ENCODE measurements at places on chromosomes 13 and 19. TPM values are rescaled to one million over a fixed set of nuclear protein-coding genes. Genes with fewer than 3 reads are reported as not detected.

DNA sequence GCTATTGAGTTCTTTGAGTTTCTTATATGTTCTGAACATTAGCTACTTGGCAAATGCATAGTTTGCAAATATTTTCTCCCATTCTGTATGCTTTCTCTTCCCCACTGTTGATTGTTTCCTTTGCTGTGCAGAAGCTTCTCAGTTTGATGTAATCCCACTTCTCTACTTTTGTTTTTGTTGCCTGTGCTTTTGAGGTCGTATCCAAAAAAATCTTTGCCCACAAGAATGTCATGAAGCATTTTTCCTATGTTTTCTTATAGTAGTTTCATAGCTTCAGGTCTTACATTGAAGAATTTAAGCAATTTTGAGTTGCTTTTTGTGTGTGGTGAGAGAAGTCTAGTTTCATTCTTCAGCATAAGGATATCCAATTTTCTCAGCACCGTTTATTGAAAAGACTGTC, 536.7 kb upstream of the ARGLU1 start:
- no peak for ATAC-seq

- no peak for ATAC-seq
Observed at GRCh38 chr13:30708541-30708940, 26.8 kb upstream of the ALOX5AP start.

DNA sequence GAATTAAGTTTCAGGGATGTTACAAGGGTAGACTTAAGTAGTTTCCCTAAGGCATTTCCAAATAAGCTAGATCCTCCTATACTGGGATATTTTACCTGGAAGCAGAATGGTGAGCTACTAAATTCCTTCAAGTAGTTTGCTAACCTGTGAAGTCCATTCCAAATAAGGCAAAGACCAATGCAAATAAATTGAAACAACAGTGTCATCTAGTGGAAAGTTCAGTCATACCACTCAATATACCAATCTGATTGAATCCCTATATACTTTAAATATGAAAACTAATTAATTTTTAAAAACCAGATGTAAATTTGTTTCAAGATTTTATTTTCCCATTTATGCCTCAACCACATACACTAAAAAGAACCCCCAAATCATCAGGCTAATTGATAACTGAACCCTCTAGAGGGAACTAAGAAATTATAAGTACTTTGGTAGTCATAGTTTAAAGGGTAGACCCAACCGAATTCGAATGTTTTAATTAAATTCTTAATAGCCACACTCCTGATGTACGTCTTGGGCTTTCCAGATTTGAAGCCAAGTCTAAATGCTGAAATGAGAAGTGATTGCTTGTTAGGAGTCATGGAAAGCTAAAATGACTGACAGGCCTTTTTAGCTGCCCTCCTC, 223.7 kb downstream of the TBC1D4 start:
- peak; percentile 59 for ATAC-seq

The FFAR3 gene
- not detected for total RNA-seq

- no peak for ATAC-seq
Observed at GRCh38 chr13:22210134-22210930, 539.5 kb downstream of the FGF9 start.

The NR1H2 gene
- total RNA-seq, result 54.6 TPM

GRCh38 chr13:113622791-113623490, 35.1 kb downstream of the ATP4B start:
- ATAC-seq, result no peak

The RFPL4AL1 gene
- total RNA-seq, result not detected

The KLHL1 gene
- total RNA-seq, result 3.2 TPM

The PODNL1 gene
- 1.1 TPM for total RNA-seq

DNA sequence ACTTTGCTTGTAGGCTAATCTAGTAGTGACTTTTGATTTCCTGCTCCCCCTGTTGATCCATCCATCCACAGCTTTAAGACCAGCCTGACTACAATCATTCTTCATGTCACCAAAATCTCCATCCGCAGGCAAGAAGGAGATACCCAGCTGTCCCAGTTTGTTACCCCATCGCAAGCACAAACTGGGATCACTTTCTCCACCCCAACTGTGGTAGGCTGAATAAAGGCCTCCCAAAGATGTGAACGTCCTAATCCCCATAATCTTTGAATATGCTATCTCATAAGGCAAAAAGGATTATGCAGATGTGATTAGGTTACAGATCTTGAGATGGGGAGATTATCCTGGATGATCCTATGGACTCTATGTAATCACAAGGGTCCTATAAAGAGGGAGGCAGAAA, 202.0 kb downstream of the ENOX1 start:
- ATAC-seq, result no peak

DNA sequence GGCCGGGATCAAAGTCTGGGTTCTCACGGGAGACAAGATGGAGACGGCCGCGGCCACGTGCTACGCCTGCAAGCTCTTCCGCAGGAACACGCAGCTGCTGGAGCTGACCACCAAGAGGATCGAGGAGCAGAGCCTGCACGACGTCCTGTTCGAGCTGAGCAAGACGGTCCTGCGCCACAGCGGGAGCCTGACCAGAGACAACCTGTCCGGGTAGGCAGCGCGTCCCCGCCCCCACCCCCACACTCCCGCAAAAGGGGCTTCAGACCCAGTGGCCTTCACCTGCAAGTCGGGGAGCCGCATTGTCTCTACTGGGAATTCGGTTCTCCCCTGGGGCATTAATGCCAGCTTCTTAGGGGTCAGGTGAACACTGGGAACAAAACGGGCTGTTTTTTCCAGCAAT, 114.7 kb upstream of the MCF2L start:
- ATAC-seq, result no peak

DNA sequence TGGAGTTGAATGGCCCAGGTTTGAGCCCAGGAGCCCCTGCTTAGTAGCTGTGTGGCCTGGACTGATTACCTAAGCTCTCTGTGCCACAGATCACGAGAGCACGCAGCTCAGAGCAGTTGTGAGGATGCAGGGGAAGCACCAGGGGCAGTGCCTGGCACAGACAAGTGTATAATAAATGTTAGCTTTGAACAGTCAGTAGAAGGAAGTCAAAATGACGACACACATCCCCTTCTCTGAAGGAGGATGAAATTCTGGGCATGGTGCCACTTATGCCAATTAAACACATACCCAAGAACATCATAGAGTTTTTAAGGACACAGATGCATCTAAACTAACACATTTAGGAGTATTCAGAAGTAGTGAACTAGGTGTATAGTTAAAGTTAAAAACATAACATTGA, 24.9 kb upstream of the SIGLEC11 start:
- ATAC-seq, result no peak

The CTXN1 gene
- 10.2 TPM for total RNA-seq

GRCh38 chr13:58379221-58379620, 747.7 kb downstream of the PCDH17 start:
- no peak for ATAC-seq

DNA sequence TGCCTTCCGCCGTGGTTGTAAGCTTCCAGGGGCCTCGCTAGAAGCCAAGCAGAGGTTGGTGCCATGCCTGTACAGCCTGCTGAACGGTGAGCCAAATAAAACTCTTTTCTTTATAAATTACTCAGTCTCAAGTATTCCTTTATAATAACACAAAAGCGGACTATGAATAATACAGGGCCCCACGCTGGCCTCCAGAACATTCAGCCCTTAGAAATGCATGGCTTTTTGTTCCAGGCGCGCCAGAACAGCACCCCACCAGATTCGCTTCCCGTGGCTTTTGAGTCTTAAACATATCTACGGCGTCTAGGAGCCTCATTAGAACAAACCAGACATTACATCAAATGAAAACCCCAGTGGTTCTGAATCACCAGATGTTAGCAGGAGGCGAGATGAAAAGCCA, 75.1 kb downstream of the SLC15A1 start:
- no peak for ATAC-seq

GRCh38 chr19:55623130-55623529, 1.2 kb downstream of the ZNF784 start:
- no peak for ATAC-seq

DNA sequence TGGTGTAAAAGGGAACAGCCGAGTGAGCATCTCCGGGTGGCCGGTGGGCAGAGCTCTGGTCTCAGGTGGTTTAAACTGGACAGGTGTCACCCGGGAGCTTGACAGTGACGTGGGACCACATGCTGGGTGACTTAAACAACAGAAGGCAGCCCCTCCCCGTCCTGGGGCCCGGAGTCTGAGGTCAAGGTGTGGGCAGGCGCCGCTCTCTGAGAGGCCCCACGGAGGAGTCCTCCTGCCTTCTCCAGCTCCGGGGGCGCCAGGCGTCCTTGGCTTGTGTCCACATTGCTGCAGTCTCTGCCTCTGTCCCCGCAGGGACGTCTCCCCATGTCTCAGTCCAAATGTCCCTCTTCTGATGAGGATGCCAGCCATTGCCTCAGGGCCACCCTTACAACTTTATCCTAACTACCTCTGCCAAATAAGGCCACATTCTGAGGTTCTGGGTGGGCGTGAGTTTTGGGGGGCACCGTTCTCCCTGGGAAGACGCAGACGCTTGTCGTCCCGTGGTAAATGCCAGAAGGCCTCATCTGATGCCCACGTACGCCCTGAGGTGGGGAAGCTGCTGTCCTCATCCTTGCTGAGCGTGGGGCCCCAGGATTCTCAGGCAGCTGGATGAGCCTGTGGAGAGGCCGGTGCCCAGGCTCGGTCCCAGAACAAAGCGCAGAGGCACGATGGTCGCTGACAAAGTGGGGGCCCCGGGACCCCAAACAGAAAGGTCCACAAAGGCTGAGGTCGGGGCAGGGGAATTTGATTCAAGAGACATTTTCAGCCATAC, 12.9 kb downstream of the GZMM start:
- no peak for ATAC-seq

DNA sequence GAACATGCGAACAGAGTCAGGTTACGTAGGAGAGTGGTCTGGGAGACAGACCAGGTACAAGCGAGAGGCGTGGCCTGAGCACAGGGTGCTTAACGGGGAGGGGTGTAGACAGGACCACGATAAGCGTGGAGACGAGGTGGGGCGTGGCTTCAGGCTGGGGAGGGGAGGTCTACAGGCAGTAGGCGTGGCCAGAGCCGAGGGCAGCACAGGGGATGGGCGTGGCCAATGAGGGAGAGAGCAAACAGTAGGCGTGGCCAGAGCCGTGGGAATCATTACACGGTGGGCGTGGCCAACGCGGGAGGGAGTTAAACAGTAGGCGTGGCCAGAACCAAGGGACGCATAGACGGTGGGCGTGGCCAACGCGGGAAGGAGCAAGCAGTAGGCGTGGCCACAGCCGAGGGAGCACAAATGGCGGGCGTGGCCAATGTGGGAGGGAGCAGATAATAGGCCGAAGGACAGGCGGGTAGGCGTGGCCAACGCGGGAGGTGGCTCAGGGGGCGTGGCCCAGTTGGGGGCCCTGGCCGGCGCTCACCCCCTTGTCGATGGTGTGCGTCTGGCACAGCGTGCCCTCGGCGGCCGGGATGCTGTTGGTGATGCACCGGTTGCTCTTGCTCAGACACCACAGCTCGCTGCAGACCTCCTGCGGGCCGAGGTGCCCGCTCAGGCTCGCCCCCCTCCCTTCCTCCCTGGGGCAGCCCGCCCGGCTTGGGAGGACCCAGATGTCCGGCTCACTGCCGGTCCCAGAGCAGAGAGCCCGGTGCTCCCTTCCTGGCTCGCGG, 15.2 kb upstream of the MYO1F start:
- ATAC-seq, result peak; percentile 89

The ISYNA1 gene
- total RNA-seq, result 7.2 TPM

DNA sequence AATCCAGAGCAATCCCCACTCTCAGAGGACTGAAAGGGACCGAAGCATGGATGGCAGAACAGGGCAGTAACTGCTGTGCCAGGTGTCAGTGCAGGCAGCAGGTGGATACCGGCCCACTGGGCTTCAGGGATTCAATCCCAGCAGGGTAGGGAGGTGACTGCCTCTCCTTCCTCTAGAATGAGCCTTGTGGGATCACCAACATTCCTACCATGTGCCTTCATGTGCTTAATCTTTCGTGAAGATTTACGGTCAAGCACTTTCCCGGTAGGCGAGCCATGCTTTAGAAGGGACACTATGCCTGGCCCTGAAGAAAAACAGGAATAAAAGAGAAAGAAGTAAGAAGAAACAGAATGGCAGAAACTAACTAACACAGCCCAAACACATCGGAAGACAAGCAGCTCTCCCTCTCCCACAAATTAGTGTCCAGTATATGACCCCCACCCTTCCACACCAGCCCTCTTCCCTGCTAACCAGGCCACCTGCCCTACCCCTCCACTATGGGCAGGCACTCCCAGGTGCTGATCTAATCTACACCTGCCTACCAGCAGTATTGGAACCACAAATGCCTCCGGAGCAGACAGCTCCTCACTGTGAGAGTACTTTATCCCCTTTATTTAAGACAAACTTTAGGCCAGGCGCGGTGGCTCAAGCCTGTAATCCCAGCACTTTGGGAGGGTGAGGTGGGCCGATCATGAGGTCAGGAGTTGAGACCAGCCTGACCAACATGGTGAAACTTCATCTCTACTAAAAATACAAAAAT, 162.5 kb downstream of the NUFIP1 start:
- no peak for ATAC-seq

GRCh38 chr13:109687559-109688448, 98.6 kb downstream of the IRS2 start:
- no peak for ATAC-seq

DNA sequence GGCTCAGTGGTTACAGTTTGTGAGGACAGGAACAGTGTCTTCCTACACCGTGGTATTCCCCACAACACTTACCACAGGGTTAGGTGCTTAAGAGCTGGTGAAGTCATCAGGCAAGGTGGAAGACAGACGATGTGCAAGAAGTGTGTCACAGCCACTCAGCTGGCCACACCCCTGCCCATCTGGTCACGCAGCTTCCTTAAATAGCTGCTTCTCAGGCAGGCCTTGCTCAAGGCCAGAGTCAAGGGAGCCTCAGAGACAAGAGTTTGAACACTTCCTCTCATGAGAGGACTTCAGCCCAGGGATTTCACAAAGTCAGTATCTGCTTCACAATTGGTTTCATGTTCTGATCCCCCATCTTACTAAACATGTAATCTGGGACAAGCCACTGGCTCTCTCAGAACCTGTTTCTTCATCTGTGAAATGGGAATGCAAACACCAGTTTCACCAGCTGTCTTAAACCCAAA, 80.3 kb upstream of the FRY start:
- ATAC-seq, result peak; percentile 25

GRCh38 chr13:28659621-28659970, 666 bp downstream of the POMP start:
- ATAC-seq, result no peak

DNA sequence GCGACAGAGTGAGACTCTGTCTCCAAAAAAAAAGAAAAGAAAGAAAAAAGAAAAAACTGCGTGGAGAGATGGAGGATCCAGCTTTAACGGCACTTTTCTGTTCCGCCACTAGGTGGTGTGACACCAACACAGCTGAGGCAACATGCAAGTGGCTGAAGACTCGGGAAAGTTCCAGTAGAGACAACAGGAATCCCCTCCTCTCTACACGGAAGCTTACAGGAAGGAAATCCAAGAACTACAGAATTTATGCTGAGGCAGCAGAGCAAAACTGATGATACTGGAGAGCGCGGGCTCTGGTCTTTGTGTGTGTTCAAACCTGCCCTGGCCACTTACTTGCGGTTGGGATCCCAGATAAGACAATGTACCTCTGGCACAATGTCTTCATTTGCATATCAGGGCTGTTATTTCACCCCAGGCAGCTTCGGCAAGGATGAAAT, 9.9 kb downstream of the RANBP3 start:
- peak; percentile 75 for ATAC-seq

All from motor neuron (in vitro differentiated cells).